Liver (tissue), 10 donors: ENCODE measurements at places on chromosomes 6 and 20. TPM values are rescaled to one million over a fixed set of nuclear protein-coding genes. Genes with fewer than 3 reads are reported as not detected.
A peak's percentile ranks its signal among the peaks of the same experiment; 100 is the strongest.

DNA sequence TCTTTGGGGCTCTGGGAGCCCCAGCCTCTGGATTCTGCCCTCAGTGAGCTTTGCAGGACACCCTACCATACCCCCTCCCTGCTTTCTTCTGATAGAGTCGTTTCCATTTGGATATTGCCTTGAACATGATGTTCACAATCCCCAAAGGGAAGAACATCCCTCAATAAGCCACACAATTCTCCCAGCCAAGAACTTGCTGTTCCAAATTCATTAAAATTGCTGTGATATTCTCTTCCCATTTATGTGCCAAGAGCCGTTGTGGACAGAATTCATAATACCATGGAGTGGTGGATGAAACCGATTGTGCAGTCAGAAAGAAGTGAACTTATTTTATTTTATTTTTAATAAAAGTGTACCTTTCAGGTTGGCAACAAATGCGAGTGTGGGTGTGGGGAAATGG, 95.8 kb downstream of the DHX35 start:
- no peak overlapping the region for H3K27ac ChIP-seq
- DNase-seq, result no peak
- no peak overlapping the region for H3K4me3 ChIP-seq
- no peaks in the 10 kb centered on the region for H3K4me1 ChIP-seq
- H3K36me3 ChIP-seq, result no peaks in the 10 kb centered on the region

DNA sequence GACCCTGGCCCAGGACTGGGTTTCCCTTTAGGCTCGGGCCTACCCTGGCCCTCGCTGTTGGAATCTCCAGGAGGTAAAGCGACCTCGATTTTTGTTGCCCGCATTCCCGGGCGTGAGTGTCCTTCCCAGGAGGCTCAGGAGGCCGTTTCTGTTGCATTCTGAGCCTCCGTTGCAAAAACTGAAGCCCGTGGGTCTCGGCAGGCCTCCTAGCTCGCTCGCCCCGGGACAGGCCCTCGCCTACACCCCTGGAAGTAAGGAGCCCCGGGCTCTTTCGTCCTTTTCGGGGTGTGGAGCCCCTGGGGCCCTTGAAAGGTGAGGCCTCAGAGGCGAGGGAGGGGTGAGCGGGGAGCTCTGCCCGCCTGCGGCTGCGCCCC, 2.3 kb downstream of the NR2E1 start:
- no peak for DNase-seq
- H3K27ac ChIP-seq, result no peak overlapping the region
- H3K36me3 ChIP-seq, result no peaks in the 10 kb centered on the region
- peaks cover 41% of the 10 kb centered on the region for H3K27me3 ChIP-seq

GRCh38 chr6:29597184-29597583, 12.3 kb downstream of the OR2H2 start:
- H3K4me1 ChIP-seq, result no peaks in the 10 kb centered on the region
- H3K27ac ChIP-seq, result no peak overlapping the region
- no peak overlapping the region for H3K4me3 ChIP-seq
- H3K27me3 ChIP-seq, result peaks cover 4% of the 10 kb centered on the region
- H3K36me3 ChIP-seq, result no peaks in the 10 kb centered on the region
- no peak for DNase-seq

DNA sequence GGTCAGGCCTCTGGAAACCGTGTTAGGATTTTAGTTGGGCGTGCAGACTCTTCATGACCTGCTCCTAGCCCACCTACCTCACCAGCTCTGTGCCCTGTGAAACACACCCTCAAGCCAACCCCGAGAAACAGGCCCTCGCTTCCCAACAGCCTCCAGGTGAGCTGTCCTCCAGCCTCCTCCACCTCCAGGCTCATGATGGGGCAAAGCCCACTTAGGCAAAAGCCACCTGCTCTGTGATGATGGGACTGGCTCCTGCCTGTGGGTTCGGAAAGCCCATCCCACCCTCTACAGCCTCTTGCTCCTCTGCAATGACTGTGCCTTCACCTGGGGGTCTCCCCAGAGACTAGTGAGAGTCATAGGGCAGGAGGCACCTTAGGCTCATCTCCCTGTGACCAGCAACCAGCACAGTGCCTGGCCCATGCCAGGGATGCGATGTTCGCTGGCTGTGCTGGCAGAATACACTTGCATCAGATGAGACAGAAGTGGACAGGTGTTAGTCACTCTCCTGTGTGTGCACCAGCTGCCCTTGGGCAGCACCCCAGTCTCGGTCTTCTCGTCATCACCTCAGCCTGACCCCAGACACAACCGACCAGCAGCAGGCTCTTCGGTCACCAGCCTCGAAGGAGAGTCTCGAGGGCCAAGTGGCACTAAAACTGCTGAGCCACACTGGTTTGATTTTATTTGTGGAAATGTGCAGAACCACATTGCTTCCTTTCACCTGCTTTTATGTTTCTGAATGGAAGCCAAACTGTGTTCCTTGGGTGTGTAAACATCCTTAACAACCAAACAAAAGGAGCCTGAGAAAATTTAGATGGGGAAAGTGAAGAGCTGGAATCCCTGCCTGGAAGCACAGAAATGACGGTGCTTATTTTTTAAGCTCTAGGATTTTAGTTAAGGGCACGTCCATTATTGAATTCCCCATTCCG, 10.7 kb downstream of the PXDC1 start:
- peak overlapping the region; percentile 16 for H3K27ac ChIP-seq
- DNase-seq, result no peak
- peaks cover 21% of the 10 kb centered on the region for H3K36me3 ChIP-seq
- no peak overlapping the region for H3K4me3 ChIP-seq
- H3K4me1 ChIP-seq, result peaks cover 60% of the 10 kb centered on the region

- H3K27ac ChIP-seq, result no peak overlapping the region
- H3K27me3 ChIP-seq, result no peaks in the 10 kb centered on the region
- no peak overlapping the region for H3K4me3 ChIP-seq
- H3K4me1 ChIP-seq, result peaks cover 16% of the 10 kb centered on the region
- DNase-seq, result no peak
Observed at GRCh38 chr6:152309648-152310047, 327.5 kb downstream of the SYNE1 start.

- no peaks in the 10 kb centered on the region for H3K27me3 ChIP-seq
- DNase-seq, result no peak
- peaks cover 28% of the 10 kb centered on the region for H3K4me1 ChIP-seq
- H3K4me3 ChIP-seq, result peak overlapping the region; percentile 57
- peak overlapping the region; percentile 99 for H3K27ac ChIP-seq
Observed at GRCh38 chr6:27837625-27838057, 74.6 kb downstream of the OR2B2 start.

GRCh38 chr6:125138083-125138482, 15.5 kb upstream of the TPD52L1 start:
- no peak for DNase-seq
- no peak overlapping the region for H3K27ac ChIP-seq
- H3K4me1 ChIP-seq, result no peaks in the 10 kb centered on the region
- H3K4me3 ChIP-seq, result no peak overlapping the region
- H3K36me3 ChIP-seq, result no peaks in the 10 kb centered on the region

DNA sequence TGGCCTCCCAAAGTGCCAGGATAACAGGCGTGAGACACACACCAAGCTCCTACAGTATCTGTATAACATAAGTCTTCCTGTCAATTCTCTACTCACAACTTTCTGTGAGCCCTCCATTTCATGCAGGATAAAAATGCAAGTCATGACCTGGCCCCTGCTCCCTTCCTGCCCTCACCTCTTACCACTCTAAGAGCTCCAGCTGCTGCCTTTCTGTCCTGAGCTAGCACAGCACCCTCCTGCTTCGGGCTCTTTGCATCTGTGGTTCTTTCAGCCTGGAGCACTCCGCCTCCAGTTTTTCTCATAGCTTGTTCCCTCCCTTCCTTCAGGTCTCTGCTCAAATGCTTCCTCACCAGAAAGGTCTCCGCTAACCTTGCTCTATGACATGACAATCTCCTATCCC, 23.7 kb upstream of the TRPC4AP start:
- no peaks in the 10 kb centered on the region for H3K27me3 ChIP-seq
- H3K4me3 ChIP-seq, result no peak overlapping the region
- peaks cover 4% of the 10 kb centered on the region for H3K4me1 ChIP-seq
- no peak for DNase-seq
- no peak overlapping the region for H3K27ac ChIP-seq

GRCh38 chr20:16966276-16966880, 218.2 kb downstream of the OTOR start:
- no peaks in the 10 kb centered on the region for H3K36me3 ChIP-seq
- H3K4me1 ChIP-seq, result no peaks in the 10 kb centered on the region
- no peaks in the 10 kb centered on the region for H3K27me3 ChIP-seq
- H3K4me3 ChIP-seq, result no peak overlapping the region

GRCh38 chr6:36916126-36916525, 30.4 kb downstream of the C6orf89 start:
- no peak overlapping the region for H3K27ac ChIP-seq
- no peak overlapping the region for H3K4me3 ChIP-seq
- no peaks in the 10 kb centered on the region for H3K4me1 ChIP-seq
- no peaks in the 10 kb centered on the region for H3K27me3 ChIP-seq
- no peak for DNase-seq
- peaks cover 52% of the 10 kb centered on the region for H3K36me3 ChIP-seq

DNA sequence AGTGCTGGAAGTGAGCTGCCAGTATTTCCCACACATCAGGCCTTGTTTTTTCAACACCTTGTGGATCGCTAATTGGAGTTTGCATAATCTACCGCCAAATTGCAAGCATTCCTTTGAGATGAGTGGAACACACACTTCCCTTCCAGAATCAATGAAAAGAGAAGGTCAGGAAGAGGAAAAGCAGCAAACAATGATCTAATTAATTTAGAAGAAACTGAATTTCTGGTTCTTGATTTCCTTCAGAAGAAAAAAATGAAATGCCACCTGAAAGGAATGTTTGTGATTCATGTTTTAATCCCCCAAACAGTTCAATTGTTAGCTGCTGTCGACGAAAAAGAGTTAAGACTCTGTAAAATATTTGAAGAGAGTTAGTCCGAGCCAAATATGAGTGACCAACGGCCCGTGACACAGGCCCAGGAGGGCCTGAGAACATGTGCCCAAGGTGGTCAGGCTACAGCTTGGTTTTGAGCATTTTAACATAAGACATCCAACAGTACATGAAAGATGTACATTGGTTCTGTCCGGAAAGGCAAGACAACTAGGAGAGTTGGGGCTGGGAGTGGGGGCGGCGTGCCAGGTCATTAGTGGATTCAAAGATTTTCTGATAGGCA, 182.3 kb downstream of the MTFR2 start:
- peak overlapping the region; percentile 6 for H3K27ac ChIP-seq
- no peaks in the 10 kb centered on the region for H3K36me3 ChIP-seq
- no peak for DNase-seq
- no peaks in the 10 kb centered on the region for H3K4me1 ChIP-seq

DNA sequence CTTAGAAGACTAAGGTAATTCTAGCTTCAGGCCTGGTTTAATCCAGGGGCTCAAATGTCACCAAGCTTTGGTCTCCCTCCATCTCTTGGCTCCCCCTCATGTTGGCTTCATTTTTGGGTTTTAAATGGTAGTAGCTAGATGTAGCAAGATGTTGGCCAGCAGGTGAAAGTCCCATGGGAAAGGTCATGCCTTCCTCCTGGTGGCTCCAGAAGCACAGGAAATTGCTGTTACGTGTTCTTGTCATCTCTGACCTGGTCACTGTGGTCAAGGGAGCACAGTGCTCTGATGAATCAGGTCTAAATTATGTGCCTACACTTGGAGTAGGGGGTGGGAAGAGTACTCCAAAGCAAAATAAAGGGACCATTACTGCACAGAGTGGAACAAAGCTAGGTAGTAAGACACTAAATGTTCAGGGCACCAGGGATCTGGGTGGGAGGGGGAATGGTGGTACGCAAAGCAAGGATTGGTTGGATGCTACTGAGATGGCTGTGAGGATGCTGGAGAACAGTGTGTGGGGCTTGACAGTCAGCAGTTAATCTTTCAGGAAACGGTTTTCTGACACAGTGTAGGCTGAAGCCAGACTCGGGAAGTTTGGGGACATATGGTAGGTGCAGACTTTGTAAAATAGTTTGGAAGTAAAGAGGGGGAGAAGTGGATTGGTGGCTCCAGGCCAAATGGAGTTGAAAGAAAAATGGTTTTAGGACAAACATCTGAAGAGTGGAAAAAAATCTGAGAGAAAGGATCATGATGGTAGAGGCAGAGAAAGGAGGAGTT, 30.1 kb downstream of the CDS2 start:
- no peaks in the 10 kb centered on the region for H3K27me3 ChIP-seq
- DNase-seq, result no peak
- H3K36me3 ChIP-seq, result no peaks in the 10 kb centered on the region
- H3K4me1 ChIP-seq, result peaks cover 27% of the 10 kb centered on the region
- no peak overlapping the region for H3K27ac ChIP-seq

DNA sequence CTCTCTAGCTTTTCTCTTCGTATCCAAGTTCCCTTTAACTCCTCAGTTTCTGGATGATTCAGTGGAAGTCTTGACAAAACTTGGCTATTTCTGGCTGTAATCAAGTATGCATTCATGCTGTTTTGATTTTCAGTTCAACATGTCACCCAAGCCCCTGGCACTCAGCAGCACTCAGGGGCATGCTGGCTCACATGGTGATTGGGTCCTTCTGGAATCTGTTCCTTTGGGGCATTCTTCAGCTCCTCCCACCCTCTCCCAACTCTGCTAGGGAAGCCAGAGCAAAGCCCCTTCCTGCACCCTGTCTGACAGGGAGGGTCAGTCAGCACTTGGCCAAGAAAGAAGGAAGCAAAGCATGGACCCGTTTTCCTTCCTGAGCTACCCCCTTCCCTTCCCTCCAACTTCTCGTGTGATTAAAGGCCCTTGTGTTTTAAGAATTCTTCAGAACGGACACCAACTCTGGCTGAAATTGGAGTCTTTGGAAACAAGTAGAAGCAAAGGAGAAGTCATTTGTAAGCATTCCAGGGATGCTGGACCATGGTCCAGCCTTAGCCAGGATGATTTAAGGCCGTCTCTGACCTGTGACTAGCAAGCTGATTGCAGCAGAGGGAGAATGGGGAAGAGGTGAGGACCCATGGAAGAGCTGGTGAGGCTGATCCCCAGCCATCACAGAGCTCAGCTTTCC, 7.1 kb downstream of the PLEKHG1 start:
- H3K27ac ChIP-seq, result no peak overlapping the region
- DNase-seq, result no peak

- H3K4me1 ChIP-seq, result peaks cover 19% of the 10 kb centered on the region
- no peaks in the 10 kb centered on the region for H3K36me3 ChIP-seq
- DNase-seq, result no peak
- H3K27ac ChIP-seq, result no peak overlapping the region
- no peaks in the 10 kb centered on the region for H3K27me3 ChIP-seq
Observed at GRCh38 chr20:43960231-43960630, 45.6 kb downstream of the TOX2 start.

DNA sequence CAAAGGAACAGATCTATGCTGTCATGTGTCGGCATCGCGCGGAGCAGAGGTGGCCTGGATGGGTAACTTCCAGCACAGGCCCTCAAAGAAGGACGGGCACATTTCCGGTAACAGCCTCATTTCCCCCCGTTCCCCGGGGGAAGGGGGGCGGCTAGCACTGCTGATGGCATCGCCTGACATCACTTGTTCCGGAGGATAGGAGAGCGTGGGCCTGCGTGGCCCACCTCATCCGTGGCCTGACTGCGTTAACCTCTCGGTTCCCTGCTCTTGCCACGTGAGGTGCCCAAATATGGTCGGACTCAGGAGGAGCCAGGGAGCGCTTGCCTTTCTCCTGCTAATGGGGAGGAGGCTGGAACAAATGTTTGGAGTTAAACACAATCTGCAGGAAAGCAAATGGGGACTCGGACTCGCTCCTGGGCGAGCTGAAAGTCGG, at the start of gene AKAP12:
Gene AKAP12 (plus strand): TSS at position 365 of the 433 bp plus-strand sequence. CDS start 596 bp downstream, outside the sequence.
- peaks cover 12% of the 10 kb centered on the region for H3K4me1 ChIP-seq
- no peak for DNase-seq
- no peaks in the 10 kb centered on the region for H3K36me3 ChIP-seq
- peak within 1 kb of the TSS; percentile 57 for H3K27ac ChIP-seq

GRCh38 chr6:84434550-84434949, 207.1 kb upstream of the CEP162 start:
- no peaks in the 10 kb centered on the region for H3K27me3 ChIP-seq
- no peaks in the 10 kb centered on the region for H3K4me1 ChIP-seq
- no peak for DNase-seq
- no peak overlapping the region for H3K27ac ChIP-seq
- no peaks in the 10 kb centered on the region for H3K36me3 ChIP-seq

Gene NRN1
- 1.5 TPM for polyA plus RNA-seq

Gene NKX2-2
- polyA plus RNA-seq, result not detected

Gene TULP1
- polyA plus RNA-seq, result not detected

Gene PARD6B
- polyA plus RNA-seq, result 5.7 TPM

Gene ITPR3
- 0.67 TPM for polyA plus RNA-seq

Gene SYNDIG1
- 0.05 TPM for polyA plus RNA-seq
